ENCODE measurements at places on chromosomes 6 and 20. TPM values are rescaled to one million over a fixed set of nuclear protein-coding genes. Genes with fewer than 3 reads are reported as not detected.

The OOEP gene
- total RNA-seq = 0.36 TPM

The PSORS1C2 gene
- total RNA-seq = not detected

DNA sequence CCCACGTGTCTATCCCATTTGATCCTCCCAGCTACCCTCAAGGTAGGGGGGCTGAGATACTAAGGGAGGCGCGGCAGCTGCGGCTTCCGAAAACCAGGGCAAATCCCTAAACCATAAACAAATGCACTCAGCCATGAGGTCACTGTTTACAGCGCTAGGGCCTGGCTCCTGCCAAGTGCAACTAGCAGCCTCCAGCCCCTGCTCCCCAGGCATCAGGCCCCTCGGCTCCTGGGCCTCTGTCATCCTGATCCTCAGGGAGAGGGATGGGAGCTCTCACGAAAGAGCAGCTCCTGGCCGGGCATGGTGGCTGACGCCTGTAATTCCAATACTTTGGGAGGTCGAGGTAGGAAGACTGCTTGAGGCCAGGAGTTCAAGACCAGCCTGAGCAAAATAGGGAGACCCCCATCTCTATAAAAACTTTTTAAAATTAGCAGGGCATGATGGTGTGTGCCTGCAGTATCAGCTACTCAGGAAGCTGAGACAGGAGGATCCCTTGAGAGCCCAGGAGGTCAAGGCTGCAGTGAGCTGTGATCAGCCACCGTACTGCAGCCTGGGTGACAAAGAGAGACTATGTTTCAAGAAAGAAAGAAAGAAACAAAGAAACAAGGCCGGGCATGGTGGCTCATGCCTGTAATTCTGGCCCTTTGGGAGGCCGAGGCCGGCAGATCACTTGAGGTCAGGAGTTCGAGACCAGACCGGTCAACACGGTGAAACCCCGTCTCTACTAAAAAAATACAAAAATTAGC, 42.5 kb upstream of the TLDC2 start:
- H3K4me3 ChIP-seq = no peak overlapping the region
- peaks cover 48% of the 10 kb centered on the region for H3K4me1 ChIP-seq
- peaks cover 15% of the 10 kb centered on the region for H3K36me3 ChIP-seq

DNA sequence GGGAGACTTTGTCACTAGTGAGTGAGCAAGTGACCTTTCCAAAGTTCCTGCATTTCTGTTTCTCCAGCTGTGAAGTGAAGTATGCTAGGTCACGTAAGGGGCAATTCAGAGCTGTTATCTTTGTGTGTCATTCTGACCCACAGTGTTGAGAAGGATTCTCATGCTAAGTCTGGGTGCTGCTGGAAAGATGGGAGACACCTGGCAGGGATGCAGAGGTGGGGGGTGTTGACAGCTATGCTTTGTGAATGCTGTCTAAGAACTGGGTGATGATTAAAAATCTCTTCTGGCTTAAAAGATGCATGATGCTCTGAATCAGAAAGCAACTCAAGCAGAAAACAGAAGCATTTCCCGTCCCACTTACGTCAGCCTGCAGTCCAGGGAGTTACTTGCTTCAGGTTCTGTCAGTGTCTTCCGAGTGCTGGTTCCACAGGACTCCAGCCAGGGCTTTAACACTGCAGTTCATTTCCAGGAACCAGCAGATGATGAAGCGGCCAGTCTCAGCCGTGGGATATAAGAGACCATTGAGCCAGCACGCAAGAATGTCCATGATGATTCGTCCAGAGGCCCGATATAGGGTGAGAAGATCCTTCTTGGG, 30.9 kb upstream of the ASXL1 start:
- H3K27me3 ChIP-seq = no peaks in the 10 kb centered on the region
- H3K27ac ChIP-seq = peak overlapping the region; percentile 72
- H3K36me3 ChIP-seq = peaks cover 22% of the 10 kb centered on the region
- H3K4me1 ChIP-seq = peaks cover 28% of the 10 kb centered on the region

The ISM1 gene
- total RNA-seq = 4.0 TPM

- H3K27ac ChIP-seq = no peak overlapping the region
- no peak for DNase-seq
- H3K4me1 ChIP-seq = peaks cover 27% of the 10 kb centered on the region
- H3K4me3 ChIP-seq = no peak overlapping the region
- H3K27me3 ChIP-seq = no peaks in the 10 kb centered on the region
These were observed 42.0 kb downstream of the JARID2 start for GRCh38 chr6:15287670-15288375.

The FRMD1 gene
- total RNA-seq = under 0.01 TPM

- no peak overlapping the region for H3K4me3 ChIP-seq
- H3K27me3 ChIP-seq = no peaks in the 10 kb centered on the region
- no peaks in the 10 kb centered on the region for H3K36me3 ChIP-seq
- peak overlapping the region; percentile 84 for H3K27ac ChIP-seq
- peaks cover 42% of the 10 kb centered on the region for H3K4me1 ChIP-seq
- DNase-seq = no peak
These were observed 167.5 kb downstream of the ZFAND3 start for GRCh38 chr6:37987018-37987417.

DNA sequence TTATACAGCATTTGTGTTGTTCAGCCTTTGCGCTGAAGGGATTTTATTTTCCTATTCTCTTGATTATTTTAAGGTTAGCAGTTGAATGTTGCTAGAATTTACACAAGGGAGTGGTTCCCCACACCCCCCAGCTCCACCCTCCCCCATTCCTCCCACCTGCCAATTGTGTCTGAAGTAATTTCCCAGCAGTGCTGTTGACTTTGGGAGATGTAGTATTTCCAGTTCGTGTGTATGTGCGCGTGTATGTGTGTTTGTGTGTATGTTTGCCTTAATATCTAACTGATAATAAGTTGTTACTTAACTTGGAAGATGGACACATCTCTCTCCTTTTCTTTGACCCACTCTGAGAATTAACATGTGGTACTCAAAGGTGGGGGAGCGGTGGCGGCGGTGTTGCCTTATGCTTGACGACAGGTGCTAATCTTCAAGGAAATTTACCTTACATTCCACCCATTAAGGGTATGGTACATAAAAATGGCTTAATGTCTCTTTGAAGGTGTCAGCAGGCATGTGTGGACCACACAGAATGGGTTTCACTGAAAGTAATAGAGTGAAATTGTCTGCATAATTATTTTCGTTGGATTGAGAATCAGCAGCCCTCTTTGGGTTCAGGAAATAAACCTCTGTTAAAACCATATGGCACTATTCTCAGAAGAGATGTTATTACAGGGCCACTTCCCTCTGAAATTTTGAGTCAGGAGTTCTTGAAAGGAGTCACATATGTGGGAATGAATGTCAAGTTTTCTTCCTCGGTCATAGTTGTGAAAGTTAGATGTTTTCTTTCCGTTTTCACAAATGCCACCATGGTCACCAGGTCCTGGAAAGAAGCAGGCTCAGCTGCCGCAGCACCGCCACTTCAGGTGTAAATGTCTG, 95.6 kb upstream of the SUPT3H start:
- H3K27me3 ChIP-seq = no peaks in the 10 kb centered on the region
- no peak for DNase-seq
- H3K4me1 ChIP-seq = peaks cover 40% of the 10 kb centered on the region
- H3K27ac ChIP-seq = peak overlapping the region; percentile 57
- no peak overlapping the region for H3K4me3 ChIP-seq

DNA sequence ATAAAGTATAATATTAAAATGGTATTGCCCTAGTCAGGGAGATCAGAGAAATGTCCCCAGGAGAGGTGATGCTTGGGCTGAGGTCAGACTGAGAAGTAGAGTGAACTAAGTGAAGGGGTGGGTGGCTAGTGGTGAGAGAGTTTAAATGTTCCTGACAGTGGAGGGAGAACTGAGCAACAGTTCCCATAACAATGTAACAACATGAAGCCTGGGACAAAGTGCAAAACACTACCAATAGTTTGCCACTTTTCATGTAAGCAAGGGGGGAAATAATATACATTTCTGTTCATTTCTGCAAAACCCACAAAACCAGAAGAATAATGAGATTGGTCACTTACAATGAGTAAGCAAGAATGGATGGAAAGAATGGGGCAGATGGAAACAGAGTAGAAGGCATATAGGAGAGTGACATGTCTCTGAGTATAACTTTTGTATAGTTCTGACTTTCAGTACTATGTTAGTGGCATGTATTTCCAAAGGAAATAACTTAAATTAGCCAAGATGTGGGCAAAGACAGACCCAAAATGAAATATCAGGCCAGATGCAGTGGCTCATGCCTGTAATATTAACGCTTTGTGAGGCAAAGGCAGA, 13.3 kb upstream of the FAXC start:
- no peak for DNase-seq
- H3K36me3 ChIP-seq = no peaks in the 10 kb centered on the region
- no peak overlapping the region for H3K27ac ChIP-seq
- peaks cover 4% of the 10 kb centered on the region for H3K27me3 ChIP-seq

- no peak overlapping the region for H3K27ac ChIP-seq
- H3K4me1 ChIP-seq = no peaks in the 10 kb centered on the region
- no peaks in the 10 kb centered on the region for H3K27me3 ChIP-seq
- no peaks in the 10 kb centered on the region for H3K36me3 ChIP-seq
- DNase-seq = no peak
These were observed 170.2 kb downstream of the SCP2D1 start for GRCh38 chr20:18983796-18984195.

DNA sequence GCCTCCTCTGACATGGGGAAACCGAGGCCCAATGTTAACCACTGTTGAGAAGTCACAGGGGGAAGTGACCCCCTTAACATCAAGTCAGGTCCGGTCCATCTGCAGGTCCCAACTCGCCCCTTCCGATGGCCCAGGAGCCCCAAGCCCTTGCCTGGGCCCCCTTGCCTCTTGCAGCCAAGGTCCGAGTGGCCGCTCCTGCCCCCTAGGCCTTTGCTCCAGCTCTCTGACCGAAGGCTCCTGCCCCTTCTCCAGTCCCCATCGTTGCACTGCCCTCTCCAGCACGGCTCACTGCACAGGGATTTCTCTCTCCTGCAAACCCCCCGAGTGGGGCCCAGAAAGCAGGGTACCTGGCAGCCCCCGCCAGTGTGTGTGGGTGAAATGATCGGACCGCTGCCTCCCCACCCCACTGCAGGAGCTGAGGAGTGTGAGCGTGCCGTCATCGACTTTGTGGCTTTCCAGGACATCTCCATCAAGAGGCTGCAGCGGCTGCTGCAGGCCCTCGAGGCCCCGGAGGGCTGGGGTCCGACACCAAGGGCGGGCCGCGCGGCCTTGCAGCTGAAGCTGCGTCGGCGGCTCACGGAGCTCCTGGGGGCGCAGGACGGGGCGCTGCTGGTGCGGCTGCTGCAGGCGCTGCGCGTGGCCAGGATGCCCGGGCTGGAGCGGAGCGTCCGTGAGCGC, 1.6 kb downstream of the TNFRSF6B start:
- H3K27ac ChIP-seq = peak overlapping the region; percentile 88
- H3K36me3 ChIP-seq = no peaks in the 10 kb centered on the region
- peaks cover 31% of the 10 kb centered on the region for H3K4me1 ChIP-seq
- DNase-seq = peak; percentile 85
- H3K4me3 ChIP-seq = no peak overlapping the region

The KCNK5 gene
- total RNA-seq = not detected

The ZGPAT gene
- total RNA-seq = 15.6 TPM

The TP53TG5 gene
- total RNA-seq = not detected

The CYP24A1 gene
- not detected for total RNA-seq

The SLC22A16 gene
- total RNA-seq = 0.36 TPM

GRCh38 chr6:161922631-161923119, 648.8 kb upstream of the AGPAT4 start:
- H3K4me3 ChIP-seq = no peak overlapping the region
- no peak overlapping the region for H3K27ac ChIP-seq
- no peak for DNase-seq
- H3K27me3 ChIP-seq = no peaks in the 10 kb centered on the region
- H3K36me3 ChIP-seq = no peaks in the 10 kb centered on the region

DNA sequence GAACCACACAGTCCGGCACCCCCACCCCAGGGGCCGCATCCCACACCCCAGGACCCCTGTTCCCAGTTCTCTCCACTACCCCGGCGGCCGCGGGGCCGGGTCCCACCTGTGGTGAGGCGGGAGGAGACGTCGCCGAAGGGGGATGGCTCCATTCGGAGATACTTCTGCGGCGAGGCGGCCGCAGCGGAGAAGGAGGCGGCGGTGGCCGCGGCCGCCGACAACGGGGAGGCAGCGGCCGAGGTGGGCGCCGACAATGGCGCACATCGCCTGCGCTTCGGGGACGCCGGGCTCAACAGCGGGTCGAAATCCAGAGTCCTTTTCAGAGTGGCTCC, 723 bp downstream of the AKIRIN2 start:
- DNase-seq = no peak
- no peaks in the 10 kb centered on the region for H3K27me3 ChIP-seq
- no peaks in the 10 kb centered on the region for H3K36me3 ChIP-seq
- H3K27ac ChIP-seq = peak overlapping the region; percentile 78
- peaks cover 25% of the 10 kb centered on the region for H3K4me1 ChIP-seq

DNA sequence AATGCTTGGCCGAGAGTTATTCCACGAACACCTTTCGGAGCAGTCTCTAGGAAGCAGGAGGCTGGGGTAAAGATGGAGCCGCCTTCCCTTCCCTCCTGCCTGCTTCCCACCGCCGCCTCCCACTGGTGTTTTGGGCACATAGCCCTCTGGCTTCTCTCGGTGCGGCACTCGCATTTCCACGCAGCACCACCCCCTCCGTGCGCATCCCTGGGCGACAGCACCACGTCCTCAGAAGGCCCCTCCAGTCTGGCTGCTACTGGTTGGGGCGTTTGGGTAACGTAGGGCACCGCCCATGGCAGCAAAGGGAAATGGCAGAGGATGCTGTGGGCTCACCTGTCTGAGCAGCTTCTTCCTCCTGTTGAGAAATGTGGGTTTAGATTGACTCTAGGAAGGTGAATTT, 2.4 kb downstream of the COL20A1 start:
- H3K36me3 ChIP-seq = no peaks in the 10 kb centered on the region
- peaks cover 43% of the 10 kb centered on the region for H3K27me3 ChIP-seq
- DNase-seq = no peak
- H3K4me1 ChIP-seq = peaks cover 7% of the 10 kb centered on the region
- H3K27ac ChIP-seq = no peak overlapping the region

- H3K4me1 ChIP-seq = no peaks in the 10 kb centered on the region
- no peak for DNase-seq
- no peaks in the 10 kb centered on the region for H3K36me3 ChIP-seq
- H3K4me3 ChIP-seq = no peak overlapping the region
- peaks cover 7% of the 10 kb centered on the region for H3K27me3 ChIP-seq
These were observed 37.3 kb downstream of the SIM1 start for GRCh38 chr6:100427452-100427851.

The CDH26 gene
- total RNA-seq = under 0.01 TPM

The VIP gene
- not detected for total RNA-seq

The EBF4 gene
- total RNA-seq = under 0.01 TPM

- no peaks in the 10 kb centered on the region for H3K36me3 ChIP-seq
- H3K4me3 ChIP-seq = no peak overlapping the region
- H3K4me1 ChIP-seq = no peaks in the 10 kb centered on the region
- H3K27me3 ChIP-seq = peaks cover 2% of the 10 kb centered on the region
- H3K27ac ChIP-seq = no peak overlapping the region
These were observed 77.8 kb upstream of the TGM3 start for GRCh38 chr20:2217857-2218539.

The EFCAB8 gene
- 1.4 TPM for total RNA-seq

The C20orf144 gene
- total RNA-seq = under 0.01 TPM

GRCh38 chr6:170045981-170046667, 244.8 kb downstream of the DLL1 start:
- H3K4me3 ChIP-seq = no peak overlapping the region
- no peaks in the 10 kb centered on the region for H3K4me1 ChIP-seq
- no peak overlapping the region for H3K27ac ChIP-seq
- no peak for DNase-seq
- H3K27me3 ChIP-seq = no peaks in the 10 kb centered on the region

The GTSF1L gene
- not detected for total RNA-seq

GRCh38 chr20:829551-829950, 4.0 kb upstream of the FAM110A start:
- peak; percentile 58 for DNase-seq
- peak overlapping the region; percentile 66 for H3K27ac ChIP-seq
- peaks cover 18% of the 10 kb centered on the region for H3K4me1 ChIP-seq
- no peaks in the 10 kb centered on the region for H3K36me3 ChIP-seq

- no peak overlapping the region for H3K4me3 ChIP-seq
- no peaks in the 10 kb centered on the region for H3K36me3 ChIP-seq
- DNase-seq = no peak
- H3K4me1 ChIP-seq = peaks cover 20% of the 10 kb centered on the region
- no peak overlapping the region for H3K27ac ChIP-seq
These were observed 19.6 kb downstream of the MARCKS start for GRCh38 chr6:113876695-113877094.
